HTR-8/SVneo (cell line): ENCODE measurements at places on chromosomes 7 and 10.

- DNase-seq: peak; percentile 24
Measured at GRCh38 chr7:139620676-139621344, 97.3 kb downstream of the CLEC2L start.

DNA sequence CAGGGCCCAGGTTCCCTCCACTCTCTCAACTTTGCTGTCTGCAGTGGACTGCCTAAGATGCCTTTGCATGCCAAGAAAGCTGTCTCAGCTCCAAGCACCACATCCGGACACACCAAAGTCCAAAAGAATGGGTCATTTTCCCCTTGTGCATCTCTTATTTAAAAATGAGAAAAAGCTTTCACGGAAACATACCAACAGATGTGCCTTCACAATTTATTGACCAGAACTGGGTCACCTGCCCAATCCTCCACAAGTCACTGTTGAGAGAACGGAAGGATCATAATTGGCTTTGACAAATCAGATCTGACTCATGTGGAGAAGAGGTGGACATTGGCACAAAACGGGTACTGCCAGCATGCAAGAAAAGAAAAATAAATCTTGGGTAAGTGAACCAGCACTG lies 258.3 kb downstream of the SNX13 start:
- no peak for DNase-seq

GRCh38 chr7:139035586-139036353 lies at the start of gene ZC3HAV1L:
Gene ZC3HAV1L, minus strand, starts transcription at chr7:139036042. Its CDS starts 25 bp downstream, at chr7:139036017.
- DNase-seq: peak; percentile 60

GRCh38 chr7:102843850-102844249 lies 69.0 kb upstream of the LRRC17 start:
- no peak for DNase-seq

DNA sequence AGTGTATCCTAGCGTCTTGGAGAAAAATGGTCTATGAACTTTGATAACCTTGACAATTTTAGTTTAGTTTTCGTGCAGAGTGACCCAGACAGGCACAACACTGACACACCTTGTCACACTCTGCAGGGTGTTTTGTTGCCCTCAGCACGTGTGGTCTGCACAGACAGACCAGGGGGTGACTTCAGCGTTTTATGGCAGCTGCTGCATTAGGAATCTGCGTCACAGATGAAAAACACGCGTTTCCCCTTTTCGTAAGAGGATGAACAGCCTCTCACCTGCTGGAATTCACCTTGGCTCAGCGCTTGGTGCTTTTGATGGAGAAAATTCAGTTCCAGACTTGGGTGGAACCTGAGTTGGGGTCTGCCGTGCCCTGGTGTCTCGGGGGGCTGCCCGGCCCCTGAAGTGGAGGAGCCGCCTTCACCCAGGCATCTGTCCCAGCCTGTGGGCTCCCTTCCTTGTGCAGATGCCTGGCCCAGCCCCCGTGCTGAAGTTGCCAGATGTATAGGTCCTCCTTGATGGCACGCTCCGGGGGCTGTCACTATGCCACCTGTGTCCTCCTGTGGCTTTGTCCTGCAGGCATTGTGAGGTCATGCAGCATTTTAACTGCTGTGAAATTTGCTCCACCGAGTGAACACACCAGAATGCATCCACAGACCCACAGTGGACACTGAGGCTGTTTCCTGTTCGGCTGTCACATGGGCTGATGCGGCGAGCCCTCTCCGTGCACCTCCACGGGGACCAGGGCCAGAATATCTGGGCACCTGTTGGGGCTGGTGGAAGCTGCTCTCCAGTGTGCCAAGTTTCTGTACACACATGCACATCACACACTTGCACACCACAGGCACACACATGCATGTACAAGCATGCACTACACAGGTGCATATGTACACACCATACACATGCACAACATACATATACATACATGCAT lies 18.3 kb downstream of the INPP5A start:
- no peak for DNase-seq

- DNase-seq: no peak
Measured at GRCh38 chr7:3191548-3191947, 109.5 kb upstream of the SDK1 start.

GRCh38 chr10:104330168-104331110 lies 7.8 kb downstream of the ITPRIP start:
- no peak for DNase-seq

DNA sequence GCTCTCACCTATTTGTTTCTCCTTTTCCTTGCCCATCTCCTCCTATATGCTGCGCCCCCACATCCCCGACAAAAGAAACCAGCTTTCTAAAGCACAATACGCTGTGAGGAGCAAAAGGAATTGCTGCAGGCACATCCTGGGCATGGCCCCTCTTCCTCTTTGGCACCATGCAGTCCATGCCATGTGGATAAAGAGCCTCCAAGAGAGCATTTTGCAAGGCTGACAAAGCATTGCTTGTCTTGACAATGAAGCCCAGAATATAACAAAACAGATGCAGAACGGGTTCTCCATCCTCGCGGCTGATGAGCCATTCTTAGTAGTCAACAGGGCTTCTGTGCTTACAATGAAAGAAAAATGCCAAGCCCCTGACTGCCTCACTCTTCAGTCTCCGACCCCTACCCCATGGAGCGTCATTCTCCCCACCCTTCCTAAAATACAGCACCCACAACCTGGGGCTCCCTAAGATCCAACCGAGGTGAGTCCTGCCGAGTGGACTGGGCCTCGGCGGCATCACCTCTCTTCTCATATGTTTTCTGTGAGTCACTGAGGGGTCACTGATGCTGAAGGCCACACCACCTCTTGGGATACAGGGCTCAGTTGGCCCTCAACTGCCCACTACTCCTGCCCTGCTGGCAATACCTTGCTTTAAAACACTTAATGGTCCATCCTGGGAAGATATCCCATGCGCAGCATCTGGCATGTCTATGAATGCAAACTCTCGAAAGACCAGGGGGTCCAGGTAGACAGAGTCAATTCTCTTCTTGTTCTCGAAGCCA lies 47.5 kb downstream of the GSDME start:
- no peak for DNase-seq

- DNase-seq: peak; percentile 10
Measured at GRCh38 chr7:85851571-85852193, 664.8 kb upstream of the SEMA3D start.

DNA sequence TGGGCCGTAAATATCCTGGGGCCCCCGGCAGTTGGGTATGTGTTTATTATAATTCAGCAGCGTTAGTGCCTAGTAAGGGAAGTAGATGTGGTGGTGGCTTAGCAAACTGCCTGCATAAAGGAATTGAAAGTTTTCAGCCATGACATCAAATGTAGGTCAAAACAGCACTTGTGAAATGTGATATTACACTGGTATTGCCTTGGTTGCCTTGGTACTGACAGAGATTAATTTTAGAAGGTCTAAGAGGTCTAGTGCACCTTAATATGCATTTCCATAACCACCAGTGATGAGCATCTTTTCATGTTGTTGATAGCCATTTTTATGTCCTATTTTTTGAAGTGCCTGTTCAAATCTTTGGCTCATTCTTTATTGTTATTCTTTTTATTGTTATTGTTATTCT lies 50.1 kb downstream of the VWC2 start:
- DNase-seq: no peak

- no peak for DNase-seq
Measured at GRCh38 chr7:104005197-104005596, 15.7 kb upstream of the RELN start.

DNA sequence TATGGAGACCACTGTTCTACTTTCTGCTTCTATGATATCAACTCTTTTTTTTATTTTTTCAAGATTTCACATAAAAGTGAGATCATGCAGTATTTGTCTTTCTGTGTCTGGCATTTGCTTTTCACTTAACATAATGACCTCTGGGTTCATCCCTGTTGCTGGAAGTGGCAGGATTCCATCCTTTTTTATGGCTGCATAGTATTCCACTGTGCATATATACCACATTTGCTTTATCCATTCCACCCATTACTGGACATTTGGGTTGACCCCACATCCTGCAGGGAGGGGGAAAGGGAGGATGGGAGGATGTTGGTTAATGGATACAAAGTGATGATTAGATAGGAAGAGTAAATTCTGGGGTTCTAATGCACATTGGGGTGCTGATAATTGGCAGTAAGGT lies 80.3 kb upstream of the NPTX2 start:
- DNase-seq: no peak

- DNase-seq: no peak
Measured at GRCh38 chr10:118340486-118340885, 1.6 kb downstream of the FAM204A start.

DNA sequence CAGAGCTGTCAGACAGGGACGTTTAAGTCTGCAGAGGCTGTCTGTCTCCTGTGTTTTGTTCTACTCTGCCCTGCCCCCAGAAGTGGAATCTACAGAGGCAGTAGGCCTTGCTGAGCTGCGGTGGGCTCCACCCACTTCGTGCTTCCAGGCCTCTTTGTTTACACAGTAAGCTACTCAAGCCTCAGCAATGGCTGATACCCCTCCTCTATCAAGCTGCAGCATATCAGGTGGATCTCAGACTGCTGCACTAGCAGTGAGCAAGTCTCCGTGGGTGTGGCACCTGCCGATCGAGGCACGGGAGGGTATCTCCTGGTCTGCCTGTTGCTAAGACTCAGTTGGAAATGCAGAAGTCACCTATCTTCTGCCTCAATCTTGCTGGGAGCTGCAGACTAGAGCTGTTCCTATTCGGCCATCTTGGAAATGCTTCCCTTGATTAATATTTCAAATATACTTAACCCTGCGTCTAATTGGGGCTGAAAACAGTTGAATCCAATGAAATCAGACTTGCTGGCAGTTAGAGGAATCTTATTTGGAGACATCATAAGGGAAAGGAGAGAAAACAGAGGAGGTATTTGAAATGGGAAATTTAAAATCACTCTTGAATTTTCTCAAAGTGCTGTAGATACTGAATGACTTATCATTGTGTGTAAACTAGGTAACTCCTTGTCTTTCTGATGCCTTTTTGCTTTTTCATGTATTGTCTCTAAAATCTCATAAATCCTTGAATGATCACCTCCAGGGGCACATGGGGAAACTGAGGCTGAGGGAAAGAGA lies 13.8 kb upstream of the CYP3A5 start:
- DNase-seq: no peak

- DNase-seq: no peak
Measured at GRCh38 chr7:2282185-2282751, 32.0 kb downstream of the SNX8 start.

DNA sequence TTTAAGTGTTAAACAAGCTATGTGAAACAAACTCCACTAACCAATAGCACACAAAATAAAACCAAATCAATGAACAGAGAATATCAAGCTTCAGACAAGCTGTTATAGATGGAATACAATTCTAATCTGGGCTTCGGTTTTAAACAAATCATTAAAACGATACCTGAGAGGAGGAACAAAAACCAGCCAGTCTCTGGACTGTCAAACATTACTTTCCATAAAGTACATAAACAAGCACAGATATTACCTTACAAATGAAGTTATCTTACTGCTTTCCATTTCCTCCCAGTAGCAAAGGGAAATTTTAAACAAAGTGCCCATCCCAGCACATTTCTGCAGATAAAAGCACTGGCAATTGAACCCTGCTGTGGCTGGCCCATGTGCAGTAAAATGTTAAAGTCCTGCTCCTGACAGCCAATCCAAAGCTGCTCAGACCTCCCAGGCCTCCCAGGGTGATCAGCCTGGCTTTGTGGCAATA lies 128.0 kb downstream of the NRCAM start:
- no peak for DNase-seq

GRCh38 chr10:44824607-44825006 lies 86.5 kb upstream of the TMEM72 start:
- DNase-seq: no peak

DNA sequence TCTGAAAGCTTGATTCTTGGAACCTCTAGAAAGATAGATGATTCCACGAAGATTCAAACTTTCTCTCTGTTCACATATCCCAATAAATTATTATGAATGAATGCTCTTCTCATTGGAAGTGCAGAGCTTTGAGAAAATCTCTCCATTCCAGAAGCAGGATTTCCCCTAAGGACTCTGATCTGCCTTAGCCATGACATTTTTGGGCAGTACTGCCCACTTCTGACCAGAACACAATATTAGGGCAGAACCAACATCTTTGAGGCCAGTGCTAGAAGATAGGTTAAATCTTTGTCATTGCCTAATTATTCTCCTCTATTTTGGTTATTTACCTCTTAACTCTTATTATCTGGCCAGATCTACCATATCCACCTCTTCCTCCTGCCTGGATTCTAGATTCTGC lies 49.9 kb downstream of the ARMC3 start:
- no peak for DNase-seq

DNA sequence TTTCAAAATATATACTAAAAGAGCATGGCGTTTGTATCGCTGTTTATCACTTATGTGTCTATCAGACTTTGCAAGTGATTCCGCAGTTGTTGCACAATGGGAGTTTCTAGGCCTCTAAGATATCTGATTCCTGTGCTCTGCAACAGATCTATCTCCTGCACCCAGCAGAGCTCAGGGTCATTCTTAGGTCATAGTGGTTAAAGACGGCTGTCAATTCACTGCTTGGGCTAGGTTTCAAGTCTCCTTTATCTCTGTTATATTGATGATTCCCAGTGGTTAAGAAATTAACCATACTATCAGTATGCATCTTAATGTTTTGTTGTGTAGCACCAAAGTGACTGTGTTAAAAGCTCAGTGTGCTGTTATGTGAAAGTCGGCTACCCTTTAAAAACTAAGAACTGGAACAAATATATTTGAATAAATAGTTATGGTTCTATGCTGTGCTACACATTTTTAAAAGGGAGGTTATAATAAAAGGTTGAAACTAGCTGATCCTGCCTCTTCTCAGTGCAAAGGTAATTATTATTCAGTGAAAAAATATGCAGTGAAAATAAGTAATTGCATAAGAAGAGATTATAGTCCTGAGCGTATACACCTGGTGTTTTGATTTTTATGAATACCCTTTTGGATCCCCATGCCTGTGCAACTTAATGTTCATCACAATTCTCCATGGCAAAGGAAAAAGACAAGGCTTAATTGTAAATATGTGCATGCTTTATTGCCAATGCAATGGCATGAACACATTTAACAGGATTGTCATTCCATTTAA lies 24.0 kb downstream of the HOXA1 start:
- DNase-seq: no peak

GRCh38 chr7:69263550-69263949 lies 334.7 kb upstream of the AUTS2 start:
- no peak for DNase-seq

- no peak for DNase-seq
Measured at GRCh38 chr7:138154661-138155060, 78.4 kb downstream of the AKR1D1 start.

DNA sequence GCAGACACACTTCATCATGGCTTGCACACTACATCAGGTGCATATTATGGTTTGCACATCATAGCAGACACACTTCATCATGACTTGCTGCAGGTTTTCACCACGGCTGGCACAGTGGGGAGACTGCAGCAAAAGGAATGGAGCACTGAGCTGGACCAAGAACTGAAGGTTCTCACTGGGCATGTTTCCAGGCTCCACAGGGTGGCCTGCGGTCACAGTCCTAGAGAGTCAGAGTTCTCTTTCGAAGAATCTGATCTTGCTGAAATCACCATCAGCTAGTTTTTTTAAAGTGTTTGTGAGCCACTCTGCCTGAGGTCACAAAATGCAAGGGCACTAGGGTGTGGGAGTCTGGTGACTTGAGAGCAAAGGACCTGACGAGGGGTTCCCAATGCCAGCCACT lies 140.4 kb upstream of the NPY start:
- no peak for DNase-seq

- no peak for DNase-seq
Measured at GRCh38 chr10:10587744-10588393, 429.8 kb upstream of the CELF2 start.

- DNase-seq: no peak
Measured at GRCh38 chr10:359762-360161, 224.5 kb downstream of the ZMYND11 start.

- peak; percentile 74 for DNase-seq
Measured at GRCh38 chr10:77173615-77174461, 463.8 kb downstream of the KCNMA1 start.

- no peak for DNase-seq
Measured at GRCh38 chr10:61529208-61529607, 76.0 kb upstream of the TMEM26 start.

- DNase-seq: no peak
Measured at GRCh38 chr7:36661135-36661840, 63.0 kb downstream of the AOAH start.
